Epithelial cell of proximal tubule (primary cell): ENCODE measurements at places on chromosomes 4 and X. TPM values are rescaled to one million over a fixed set of nuclear protein-coding genes. Genes with fewer than 3 reads are reported as not detected.

GRCh38 chrX:113800955-113801354, 782.9 kb upstream of the HTR2C start:
- no peak for DNase-seq

- no peak for DNase-seq
These were observed 401.0 kb downstream of the IL1RAPL1 start for GRCh38 chrX:28988246-28988645.

DNA sequence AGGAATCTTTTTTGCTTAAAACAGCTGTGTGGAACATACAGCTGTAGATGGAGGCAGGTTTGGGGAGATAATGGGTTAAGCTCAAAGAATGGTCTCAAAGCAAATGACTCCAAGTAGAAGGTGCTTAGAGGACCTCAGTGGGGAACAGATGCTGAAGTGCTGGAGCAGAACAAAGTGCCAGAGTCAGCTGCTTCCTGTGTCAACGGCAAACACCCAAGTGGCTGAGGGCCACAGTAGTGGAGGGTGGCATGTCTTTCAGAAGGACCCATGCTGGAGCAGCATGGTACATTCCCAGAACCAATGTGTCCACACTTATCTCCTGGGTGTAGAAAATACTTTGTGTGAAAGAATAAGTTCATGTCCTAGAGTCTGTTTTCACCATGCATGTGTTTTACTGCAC, 197.5 kb downstream of the CCNG2 start:
- DNase-seq: no peak

- DNase-seq: no peak
These were observed 1.3 kb downstream of the SLC6A8 start for GRCh38 chrX:153688911-153689590.

- DNase-seq: no peak
These were observed 1168.1 kb downstream of the PCDH19 start for GRCh38 chrX:99242001-99242400.

DUX4 gene
- total RNA-seq: not detected in 2 replicates

- DNase-seq: no peak
These were observed 332.0 kb downstream of the GRXCR1 start for GRCh38 chr4:43224559-43224958.

GRCh38 chr4:164192844-164193243, 561.1 kb upstream of the SMIM31 start:
- no peak for DNase-seq

GRCh38 chr4:168843635-168844034, 166.4 kb downstream of the CBR4 start:
- no peak for DNase-seq
